ENCODE measurements at places on chromosomes 2 and 18.

- no peak for DNase-seq
These were observed 21.8 kb upstream of the CTIF start for GRCh38 chr18:48517048-48517447.

DNA sequence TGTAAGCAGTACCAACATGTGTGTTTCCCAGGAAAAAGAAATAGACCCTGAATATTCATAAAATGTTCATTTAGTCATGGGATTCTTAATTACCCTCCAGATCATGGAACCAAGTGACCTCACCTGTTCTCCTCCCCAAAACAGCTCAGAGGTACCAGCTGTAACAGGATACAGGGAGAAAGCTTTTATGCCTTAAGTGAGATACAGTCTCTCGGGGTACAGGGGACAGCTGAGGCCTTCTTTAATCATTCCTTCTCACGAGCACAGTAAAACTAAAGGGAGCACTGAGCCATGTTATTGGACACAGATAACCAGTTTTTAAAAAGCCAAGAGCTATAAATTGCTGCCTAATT is 16.6 kb downstream of the EPHA4 start:
- no peak for DNase-seq

GRCh38 chr2:43636621-43637020 is 439 bp upstream of the PLEKHH2 start:
- peak; percentile 11 for DNase-seq

- DNase-seq: no peak
These were observed 11.6 kb downstream of the AFF3 start for GRCh38 chr2:100130595-100131391.

Data from GM13976 (cell line).